ENCODE measurements at places on chromosomes 11 and 22.

- no peak for DNase-seq
Measured at GRCh38 chr11:127275774-127276173, 275.2 kb upstream of the KIRREL3 start.

DNA sequence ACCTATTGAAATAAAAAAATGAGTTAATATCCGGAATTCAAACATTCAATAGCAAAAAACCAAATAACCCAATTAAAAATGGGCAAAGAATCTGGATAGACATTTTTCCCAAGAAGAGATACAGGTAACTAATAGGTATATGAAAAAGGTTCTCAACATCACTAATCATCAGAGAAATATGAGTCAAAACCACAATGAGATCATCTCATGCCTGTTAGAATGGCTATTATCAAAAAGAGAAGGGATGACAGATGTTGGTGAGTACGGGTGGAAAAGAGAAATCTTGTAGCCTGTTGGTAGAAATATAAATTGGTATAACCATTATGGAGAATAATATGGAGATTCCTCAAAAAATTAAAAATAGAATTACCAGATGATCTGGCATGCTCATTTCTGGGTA, 26.9 kb upstream of the OR6M1 start:
- no peak for DNase-seq

- DNase-seq = no peak
Measured at GRCh38 chr11:85723088-85723487, 37.1 kb upstream of the CCDC89 start.

- no peak for DNase-seq
Measured at GRCh38 chr22:27875951-27876350, 43.1 kb downstream of the PITPNB start.

- DNase-seq = no peak
Measured at GRCh38 chr11:19075636-19076035, 15.1 kb upstream of the MRGPRX2 start.

- DNase-seq = no peak
Measured at GRCh38 chr11:80980227-80980626, 1539.4 kb upstream of the TENM4 start.

DNA sequence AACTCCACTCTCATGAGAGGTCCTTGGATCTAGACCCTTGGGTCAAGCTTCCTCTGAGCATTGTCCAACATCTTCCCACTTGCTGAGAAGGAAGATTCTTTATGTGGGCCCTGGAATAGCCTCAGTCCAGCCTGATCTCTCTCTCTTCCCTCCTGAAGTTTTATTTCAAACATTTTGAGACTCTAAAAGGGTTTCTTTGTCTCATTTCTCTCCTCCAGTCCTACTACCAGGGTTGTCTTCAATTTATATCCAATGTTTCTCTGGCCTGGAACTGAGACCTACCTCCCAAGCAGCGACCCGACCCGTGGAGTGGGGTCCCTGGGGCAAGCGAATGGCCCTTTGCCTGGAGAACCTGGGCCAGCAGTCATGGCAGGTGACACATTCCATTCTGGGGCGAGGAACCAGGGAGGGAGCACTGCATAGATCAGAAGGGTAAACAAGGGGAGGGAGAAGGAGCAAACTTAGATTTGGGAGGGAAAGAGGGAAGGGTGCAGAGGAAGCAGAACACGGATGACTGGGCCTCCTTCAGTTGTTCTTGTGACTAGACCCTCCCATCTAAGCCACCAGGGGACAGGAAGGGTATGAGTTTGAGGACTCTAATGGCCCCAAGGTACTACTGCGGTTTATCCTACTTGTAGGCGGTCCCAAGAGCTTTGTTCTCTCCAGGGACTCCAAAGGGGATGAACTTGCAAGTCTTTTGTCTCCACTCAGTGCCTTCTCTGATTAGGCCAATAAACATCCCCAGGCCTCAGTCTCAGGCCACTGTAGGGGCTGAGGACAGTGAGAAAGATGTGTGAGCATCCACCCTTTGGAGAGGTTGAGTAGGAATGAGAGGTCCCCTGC, 14.2 kb upstream of the PRAME start:
- no peak for DNase-seq

DNA sequence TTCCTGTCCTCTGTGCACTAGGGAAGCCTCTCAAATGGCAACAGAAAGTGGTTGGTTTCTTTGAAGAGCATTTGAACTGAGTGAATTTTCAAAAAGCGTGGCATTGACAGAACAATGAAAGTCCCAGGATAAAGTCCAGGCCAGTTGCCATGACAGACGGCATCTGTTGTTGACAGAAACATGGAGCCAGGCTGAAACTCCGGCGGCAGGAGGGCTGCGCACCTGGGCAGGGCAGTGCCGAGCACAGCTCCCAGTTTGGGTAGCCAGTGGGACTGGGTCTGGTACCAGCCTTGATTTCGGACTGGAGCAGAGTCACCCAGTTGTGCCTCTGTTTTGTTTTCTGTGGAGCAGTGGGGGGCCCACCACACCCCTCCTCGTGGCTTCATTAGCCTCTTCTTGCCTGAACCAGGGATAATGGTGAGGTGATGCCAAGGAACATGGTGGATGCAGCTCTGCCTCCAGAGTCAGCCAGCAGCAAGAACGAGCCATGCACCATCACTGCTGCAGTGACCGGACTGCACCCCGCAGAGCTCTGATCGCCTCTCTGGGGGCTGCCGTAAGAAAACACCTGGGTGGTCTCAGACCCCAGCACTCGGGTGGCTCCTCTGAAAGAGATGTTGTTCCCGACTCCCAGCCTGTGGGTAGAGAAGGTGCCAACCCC, 9.8 kb upstream of the SEPTIN5 start:
- DNase-seq = no peak

DNA sequence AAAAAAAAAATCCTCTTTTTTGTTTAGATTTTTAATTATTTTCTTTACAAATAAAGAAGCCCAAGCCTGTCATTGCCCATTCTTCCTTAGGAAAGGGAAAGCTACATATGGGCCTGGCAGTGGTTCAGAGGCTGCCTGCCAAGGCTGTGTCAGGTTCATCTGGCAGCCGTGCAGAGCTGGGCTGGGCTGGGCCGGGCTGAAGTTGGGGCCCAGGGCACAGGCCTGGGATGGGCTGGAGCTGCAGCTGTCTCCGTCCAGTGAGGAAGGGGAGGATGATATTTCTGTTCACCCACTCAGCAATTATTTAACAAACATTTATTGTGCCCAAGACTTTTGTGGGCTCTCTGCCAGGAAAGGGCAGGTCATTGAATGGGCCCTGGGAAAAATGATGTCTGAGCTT, 4.6 kb downstream of the PRR5L start:
- DNase-seq = no peak

GRCh38 chr22:44012162-44012561, 11.9 kb upstream of the PARVB start:
- DNase-seq = no peak

GRCh38 chr11:72925656-72926055, 111.4 kb downstream of the ATG16L2 start:
- no peak for DNase-seq

DNA sequence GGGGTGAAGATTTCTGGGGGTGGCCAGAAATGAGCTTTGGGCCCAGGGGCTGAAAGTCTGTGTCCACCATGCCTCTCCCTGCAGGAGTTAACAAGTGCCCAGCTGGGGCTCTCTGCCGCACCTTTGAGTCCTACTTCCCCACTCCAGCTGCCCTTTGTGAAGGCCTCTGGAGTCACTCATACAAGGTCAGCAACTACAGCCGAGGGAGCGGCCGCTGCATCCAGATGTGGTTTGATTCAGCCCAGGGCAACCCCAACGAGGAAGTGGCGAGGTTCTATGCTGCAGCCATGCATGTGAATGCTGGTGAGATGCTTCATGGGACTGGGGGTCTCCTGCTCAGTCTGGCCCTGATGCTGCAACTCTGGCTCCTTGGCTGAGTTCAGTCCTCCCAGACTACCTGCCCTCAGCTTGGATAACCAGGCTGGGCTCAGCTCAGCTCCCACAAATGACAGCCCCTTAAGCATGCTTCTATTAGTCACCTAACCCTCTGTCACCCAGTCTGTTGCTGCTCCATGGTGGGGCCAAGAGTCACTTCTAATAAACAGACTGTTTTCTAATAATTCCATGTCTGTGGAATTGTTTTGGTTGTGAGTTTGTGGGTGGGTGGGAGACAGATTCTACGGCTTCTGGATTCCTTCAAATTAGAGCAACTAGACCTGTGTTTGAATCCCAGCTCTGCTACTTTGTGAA, 3.0 kb upstream of the INPPL1 start:
- no peak for DNase-seq
